Activated naive CD4-positive, alpha-beta T cell treated with anti-CD3 and anti-CD28 coated beads, Interleukin-2, amount 50 U/mL, for 72 hours (primary cell): ENCODE measurements at places on chromosomes 1 and 21. TPM values are rescaled to one million over a fixed set of nuclear protein-coding genes. Genes with fewer than 3 reads are reported as not detected.

The LRRC53 gene
- not detected for total RNA-seq

The BSND gene
- total RNA-seq: 0.12 TPM

- DNase-seq: no peak
Measured at GRCh38 chr1:169764919-169765318, 29.8 kb downstream of the METTL18 start.

The SEMA6C gene
- total RNA-seq: 7.1 TPM

GRCh38 chr1:163897412-163898155 lies 575.8 kb downstream of the NUF2 start:
- no peak for DNase-seq

DNA sequence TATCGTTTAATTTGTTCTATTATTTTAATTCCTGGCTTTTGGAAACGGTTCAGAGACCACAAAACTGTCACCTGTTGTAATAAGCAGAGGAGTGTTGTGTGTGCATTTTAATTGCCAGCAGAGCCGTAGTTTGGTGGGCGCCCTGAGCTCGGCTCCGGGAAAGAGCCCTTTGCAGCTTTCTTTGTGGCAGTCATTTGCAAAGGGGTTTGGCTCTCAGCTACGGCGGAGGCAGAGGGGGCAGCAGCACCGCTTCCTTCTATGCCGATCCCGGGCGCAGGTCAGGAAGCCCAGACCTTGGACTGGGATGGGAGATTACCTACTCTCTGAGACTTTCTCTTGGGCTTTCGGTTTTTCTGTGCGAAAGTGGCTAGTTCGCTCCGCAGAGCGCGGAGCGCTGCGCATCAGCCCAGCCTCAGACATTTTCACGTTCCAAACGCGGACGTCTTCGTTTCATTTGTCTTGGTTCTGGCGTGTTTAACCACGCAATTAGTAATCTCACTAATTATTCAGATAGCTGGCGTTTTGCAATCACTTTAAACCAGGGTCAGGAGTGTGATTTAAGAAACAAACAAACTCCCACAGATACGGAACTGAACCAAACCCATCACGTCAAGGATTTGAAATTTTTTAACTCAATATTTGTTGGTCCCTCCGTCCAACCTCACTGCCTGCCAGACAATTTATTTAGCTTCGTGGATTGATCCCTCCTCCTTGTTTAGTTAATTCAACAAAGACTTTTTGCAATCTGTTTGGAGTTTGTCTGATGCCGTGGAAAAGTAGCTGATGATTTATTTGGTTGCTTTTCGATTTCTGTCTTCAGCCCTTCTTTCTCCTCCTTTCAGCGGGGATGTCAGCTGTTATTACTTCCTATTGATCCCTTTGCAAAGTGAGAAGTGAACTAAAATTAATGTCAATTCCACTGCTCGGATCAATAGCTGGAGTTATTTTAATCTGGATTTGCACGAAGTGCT lies 3.9 kb downstream of the RNF220 start:
- DNase-seq: no peak

DNA sequence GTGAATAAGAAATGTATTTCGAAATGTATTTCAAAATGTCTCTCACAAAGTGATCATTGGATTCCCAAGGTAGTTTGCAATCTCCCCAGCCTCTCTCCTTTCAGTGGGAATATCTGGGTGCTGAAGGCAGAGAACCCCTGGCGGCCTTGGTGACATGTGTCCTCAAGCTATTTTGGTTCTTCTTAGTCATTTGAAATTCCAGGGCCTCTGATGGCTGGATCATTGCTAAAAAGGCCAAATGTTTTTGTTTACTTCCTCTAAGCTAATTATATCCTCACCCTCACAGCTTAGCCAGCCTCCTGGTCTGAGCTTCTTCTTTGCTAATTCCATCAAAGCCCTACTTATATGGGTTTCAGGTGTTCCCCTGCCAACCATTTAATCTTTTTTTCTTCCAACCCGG lies 71.2 kb downstream of the LRRC40 start:
- DNase-seq: no peak

The RPE65 gene
- total RNA-seq: not detected
